ENCODE measurements at places on chromosomes 5 and 9. TPM values are rescaled to one million over a fixed set of nuclear protein-coding genes. Genes with fewer than 3 reads are reported as not detected.

- no peak overlapping the region for H3K4me3 ChIP-seq
- no peaks in the 10 kb centered on the region for H3K27me3 ChIP-seq
- peaks cover 84% of the 10 kb centered on the region for H3K4me1 ChIP-seq
- no peak for DNase-seq
- peaks cover 45% of the 10 kb centered on the region for H3K36me3 ChIP-seq
Observed at GRCh38 chr5:337563-338130, 16.1 kb downstream of the AHRR start.

The LTC4S gene
- 1.4 TPM for total RNA-seq

The ENTPD2 gene
- total RNA-seq: not detected

DNA sequence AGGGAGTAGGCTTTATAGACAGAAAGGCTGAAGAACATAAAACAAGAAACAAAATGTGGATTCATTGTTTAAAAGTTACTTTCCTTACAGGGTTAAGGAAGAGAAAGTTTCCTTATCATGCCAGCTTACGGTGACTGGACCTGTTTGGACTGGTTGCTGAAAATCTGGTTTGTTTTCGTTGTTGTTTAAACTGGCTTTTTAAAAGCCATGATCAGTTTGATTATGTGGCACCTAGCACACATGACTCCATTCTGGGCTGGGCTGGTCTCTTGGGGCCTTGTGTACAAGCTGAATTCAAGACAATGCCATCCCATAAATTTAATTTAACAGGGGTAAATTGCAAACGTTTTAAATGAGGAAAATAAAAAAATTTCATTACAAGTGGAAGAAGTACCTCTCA lies 18.4 kb upstream of the ZNF474 start:
- H3K27ac ChIP-seq: no peak overlapping the region
- DNase-seq: no peak
- H3K4me1 ChIP-seq: no peaks in the 10 kb centered on the region
- no peaks in the 10 kb centered on the region for H3K36me3 ChIP-seq
- H3K4me3 ChIP-seq: no peak overlapping the region

The BTNL8 gene
- total RNA-seq: not detected

DNA sequence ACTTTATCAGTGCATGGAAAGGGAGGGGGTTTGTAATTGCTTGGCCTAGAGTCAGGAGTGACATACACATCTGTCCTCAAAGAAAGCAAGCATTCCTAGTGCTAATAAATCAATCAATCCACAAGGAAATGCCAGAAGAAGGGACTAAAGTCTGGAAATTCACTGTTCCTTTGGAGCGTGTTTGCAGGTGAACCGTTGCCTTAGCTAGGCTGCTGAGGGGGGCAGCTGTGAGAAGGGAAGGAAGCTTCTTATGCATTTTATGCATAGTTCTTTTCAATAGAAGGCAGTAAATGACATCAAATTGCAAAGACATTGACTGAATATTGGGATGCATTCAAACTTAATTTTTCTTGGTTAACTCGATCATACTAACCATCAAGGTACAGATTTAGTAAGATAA lies 1092.5 kb upstream of the SEMA6A start:
- no peak overlapping the region for H3K27ac ChIP-seq
- no peaks in the 10 kb centered on the region for H3K4me1 ChIP-seq
- H3K27me3 ChIP-seq: no peaks in the 10 kb centered on the region
- no peak for DNase-seq
- no peak overlapping the region for H3K4me3 ChIP-seq
- no peaks in the 10 kb centered on the region for H3K36me3 ChIP-seq

DNA sequence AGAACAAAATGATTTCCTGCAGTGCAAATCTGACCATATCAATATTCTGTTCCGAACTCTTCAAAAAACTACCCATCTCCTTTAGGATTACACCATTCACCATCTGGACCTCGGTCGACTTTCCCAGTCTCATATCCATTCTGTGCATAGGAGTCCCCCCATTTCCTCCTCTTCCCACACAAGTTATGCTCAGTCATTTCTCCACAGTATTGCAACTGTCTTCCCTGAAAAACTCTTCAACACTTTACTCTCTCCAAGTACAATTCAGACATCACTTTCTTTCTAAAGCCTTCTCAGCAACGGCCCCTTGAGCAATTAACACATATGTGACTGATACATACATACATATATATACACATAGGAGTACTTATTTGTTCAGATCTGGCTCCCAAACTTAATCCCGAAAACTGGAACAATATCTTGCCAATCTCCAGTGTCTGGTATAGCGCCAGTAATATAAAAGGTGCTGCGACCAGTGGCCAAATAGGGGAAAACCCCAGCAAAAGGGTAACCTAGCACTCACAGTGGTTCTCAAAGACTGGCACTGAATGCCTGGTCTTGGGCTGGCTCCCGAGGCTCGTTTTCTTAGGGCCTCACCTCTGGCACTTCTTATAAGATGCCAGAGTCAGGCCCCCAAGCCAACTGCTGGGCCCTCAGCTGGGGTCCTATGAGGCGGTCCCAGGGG lies 629 bp downstream of the ZBTB26 start:
- peaks cover 17% of the 10 kb centered on the region for H3K4me1 ChIP-seq
- no peak overlapping the region for H3K4me3 ChIP-seq
- no peak for DNase-seq
- no peaks in the 10 kb centered on the region for H3K27me3 ChIP-seq
- peaks cover 11% of the 10 kb centered on the region for H3K36me3 ChIP-seq

The CTSV gene
- total RNA-seq: 0.46 TPM

The ZNG1C gene
- 23.2 TPM for total RNA-seq

The PCDHGA1 gene
- total RNA-seq: 0.05 TPM

Data from activated CD4-positive, alpha-beta T cell treated with anti-CD3 and anti-CD28 coated beads, Interleukin-2, amount 10 ng/mL, durations not matched to agents 7 days and 5 days (primary cell).